ENCODE measurements at places on chromosomes 7 and 10.

DNA sequence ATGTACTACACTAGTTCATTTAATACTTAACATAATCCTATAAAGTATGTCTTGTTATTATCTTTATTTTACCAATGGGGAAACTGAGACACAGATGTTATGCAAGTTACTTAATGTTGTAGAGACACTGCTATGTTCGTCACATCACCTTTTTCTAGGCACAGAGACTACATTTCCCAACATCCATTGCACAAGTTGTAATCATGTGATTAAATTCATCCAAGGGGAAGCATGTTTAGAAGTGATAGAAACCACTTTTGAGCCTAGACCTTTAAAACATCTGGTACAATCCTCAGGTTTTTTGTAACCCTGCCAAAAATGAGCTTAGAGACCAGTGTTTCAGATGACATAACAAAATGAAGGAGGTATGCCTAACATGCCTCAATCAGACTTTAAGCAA is 386.8 kb upstream of the HPS1 start:
- DNase-seq = no peak

DNA sequence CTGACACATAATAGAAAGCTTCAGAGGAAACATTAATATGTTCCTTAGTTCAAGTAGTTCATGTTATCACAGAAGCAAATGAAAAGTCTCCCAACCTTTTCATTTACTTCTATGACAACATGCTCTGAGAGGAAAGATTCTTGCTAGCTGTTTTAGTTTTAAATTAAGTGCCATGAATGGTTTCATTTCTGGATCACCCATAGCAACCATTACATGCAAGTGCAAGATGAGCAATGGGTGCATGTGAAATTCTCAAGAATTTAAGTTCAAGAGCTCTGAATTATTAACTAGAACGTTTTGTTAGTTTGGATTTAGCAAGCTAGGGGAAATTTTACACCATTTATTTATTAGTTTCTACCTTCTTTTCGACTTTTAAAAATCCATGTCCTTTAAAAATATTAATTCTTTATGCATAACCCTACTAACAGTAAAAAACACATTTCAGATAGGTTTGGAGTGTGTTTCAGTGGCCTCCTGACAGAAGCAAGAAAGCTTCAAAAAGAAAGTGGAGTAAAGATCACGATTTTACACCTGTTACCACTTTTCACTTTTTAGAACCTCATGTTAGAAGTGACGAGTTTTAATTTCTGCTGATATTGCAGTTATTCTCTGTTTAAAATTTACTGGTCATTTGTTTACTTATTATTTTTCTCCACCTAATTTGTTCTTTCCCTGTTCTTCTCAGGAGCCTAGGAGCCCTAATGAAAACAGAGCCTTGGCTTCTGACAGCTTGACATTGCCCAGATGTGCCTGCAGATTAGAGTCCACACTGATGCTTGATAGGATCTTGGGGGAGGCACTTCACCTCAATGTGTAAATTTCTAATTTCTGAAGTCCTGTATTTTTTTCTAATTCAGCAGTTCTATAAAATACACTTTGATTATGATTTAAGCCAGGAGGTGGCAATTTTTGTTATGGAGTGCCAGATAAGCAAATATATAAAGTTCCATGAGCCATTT is 995.3 kb upstream of the PHF14 start:
- no peak for DNase-seq

GRCh38 chr10:76055963-76056362 is 624.5 kb downstream of the LRMDA start:
- no peak for DNase-seq

DNA sequence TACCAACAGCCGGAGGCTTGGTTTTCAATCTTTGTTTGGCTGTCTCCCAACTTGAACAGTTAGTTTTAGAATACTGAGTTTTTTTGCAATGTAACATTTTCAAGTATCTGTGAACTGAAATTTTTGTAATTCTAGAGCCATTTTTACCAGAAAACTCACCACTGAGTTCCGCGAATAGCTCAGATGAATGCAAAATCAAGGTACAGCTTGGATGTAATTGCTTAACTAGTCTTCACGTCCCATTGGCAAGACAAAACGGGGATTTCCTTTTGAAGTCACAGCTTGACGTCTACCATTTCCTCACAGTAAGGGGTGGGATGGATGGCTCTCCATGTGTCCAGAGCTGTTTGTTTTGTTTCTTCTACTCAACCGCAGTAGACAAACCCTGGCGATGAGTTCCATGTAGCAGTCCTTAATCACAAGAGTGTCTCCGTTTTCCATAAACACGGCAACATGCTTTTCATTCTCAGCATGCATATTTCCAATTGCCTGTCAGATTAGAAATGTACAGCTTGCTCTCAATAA is 55.8 kb upstream of the FGFR2 start:
- no peak for DNase-seq

DNA sequence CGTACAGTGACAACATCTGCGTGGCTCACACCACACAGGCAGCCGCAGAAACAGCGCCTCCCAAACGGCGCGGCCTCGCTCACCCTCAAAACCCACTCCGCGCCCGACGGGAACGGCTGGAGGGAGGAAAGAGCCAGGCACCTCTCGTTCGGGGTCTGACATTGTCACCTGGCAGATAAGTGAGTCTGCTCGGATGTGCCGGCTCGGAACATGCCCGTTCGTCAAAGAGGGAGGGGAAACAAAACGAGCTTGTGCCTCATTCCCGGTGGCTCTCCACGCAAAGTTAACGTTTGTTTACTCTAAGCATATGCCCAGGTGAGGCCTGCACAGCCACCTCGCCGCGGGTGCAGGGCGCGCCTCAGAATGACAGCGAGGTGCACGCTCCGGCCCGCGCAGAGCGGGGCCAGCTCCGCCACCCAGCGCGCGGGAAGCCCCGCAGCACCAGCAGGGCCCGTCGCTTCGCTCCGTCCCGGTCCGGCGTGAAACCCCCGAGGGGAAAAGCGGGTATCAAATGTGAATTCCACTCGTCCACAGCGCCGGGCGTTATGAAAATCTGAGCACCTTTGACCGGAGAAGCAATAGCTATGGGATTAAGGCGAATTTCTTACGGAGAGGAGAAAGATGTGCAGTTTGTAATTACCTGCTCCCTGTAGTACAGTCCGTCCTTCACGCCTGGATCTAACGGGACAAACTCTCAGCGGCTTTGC is 13.1 kb downstream of the CNPY1 start:
- no peak for DNase-seq

- no peak for DNase-seq
Measured at GRCh38 chr10:28811639-28812349, 134.5 kb downstream of the BAMBI start.

DNA sequence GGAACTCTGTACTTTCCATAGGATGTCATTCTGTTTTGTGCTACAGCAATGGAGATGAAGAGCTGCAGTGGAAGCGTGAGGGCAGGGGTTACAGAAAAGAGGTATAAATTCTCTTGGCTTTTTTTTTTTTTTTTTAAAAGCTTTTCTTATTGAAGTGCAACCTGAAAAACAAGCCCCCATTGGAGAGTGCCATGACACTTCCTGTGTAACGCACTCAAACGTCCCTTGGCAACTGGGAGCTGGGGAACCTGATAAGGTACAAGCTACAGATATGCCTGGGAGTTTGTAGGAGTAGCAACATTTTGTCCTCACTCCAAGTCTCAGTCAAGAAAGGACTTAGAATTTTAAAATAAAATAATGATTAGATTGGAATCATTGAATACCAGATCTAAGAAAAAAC is 512.1 kb downstream of the RPS24 start:
- DNase-seq = no peak

GRCh38 chr7:47485640-47486435 is 96.1 kb downstream of the TNS3 start:
- DNase-seq = no peak

- DNase-seq = no peak
Measured at GRCh38 chr7:55526770-55527169, 45.5 kb downstream of the VOPP1 start.

- no peak for DNase-seq
Measured at GRCh38 chr7:111059833-111060232, 31.1 kb upstream of the LRRN3 start.

GRCh38 chr10:100978901-100979195 is 8.4 kb downstream of the MRPL43 start:
- no peak for DNase-seq

DNA sequence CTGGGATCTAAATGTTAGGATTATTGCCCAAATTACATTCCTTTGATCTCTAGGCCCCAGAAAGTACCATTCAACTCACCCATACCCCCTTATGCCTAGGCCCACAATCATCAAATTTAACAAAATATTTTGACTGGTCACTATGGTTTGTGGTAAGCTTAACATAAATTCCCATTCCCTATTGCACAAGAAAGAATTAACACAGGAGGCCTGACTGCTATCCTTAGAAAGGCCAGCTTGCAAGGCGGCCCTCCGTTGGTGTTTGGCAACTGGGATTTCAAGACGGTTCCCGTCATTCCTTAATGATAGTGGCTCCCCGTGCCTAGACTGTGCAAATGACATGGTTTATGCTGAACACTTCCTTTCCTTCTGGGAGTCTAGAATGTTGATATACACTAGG is 29.6 kb downstream of the ARHGAP21 start:
- DNase-seq = no peak

DNA sequence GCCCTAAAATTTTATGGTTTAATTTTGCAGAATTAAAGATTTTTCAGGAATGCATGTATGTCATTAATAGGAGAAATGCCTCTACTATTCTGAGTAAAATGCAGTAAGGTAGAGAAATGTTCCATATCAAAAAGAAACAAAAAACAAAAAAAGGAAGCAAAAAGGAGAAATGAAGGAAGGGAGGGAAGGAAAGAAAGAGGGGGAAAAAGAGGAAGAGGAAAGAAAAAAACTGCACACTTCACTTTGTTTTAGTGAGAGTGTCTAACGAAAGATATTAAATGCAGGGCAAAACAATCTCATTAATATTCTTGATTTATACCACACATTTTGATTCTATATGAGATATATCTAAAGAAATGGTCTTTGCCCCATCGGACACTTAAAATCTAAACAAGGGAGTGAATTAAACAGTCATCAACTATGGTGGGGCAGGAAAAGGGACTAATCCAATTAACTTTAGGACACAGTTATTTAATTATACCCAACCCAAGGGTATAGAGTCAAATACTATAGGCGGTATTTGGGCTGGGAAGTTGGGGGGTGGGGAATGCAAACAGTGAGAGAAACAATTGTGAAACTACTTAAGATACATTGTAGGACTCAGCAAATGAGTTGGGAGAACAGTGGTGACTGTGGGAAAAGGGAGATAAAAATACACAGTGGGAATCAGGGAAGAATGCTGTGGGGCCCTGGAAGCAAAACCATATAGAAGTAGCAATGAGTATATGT is 27.0 kb downstream of the IMMP2L start:
- DNase-seq = no peak

DNA sequence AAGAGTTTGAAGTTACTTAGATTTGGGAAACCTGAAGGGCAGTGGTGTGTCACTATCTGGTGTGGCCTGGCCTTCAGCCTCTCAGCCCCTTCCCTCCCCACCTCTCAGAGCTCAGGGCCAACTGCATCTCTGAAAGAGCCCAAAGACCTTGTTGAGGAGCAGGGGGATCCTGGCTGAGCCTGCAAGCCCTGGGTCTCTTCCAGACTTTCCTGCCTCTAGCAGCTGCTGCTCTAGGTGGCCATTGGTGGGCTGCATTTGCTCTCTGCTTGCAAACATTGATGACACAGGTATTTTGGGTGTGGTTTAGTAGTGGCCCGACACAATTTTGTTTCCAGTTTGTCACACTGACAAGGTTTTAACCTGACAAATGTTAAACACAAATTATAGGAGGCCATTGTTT is 3.1 kb upstream of the UPP1 start:
- DNase-seq = no peak

DNA sequence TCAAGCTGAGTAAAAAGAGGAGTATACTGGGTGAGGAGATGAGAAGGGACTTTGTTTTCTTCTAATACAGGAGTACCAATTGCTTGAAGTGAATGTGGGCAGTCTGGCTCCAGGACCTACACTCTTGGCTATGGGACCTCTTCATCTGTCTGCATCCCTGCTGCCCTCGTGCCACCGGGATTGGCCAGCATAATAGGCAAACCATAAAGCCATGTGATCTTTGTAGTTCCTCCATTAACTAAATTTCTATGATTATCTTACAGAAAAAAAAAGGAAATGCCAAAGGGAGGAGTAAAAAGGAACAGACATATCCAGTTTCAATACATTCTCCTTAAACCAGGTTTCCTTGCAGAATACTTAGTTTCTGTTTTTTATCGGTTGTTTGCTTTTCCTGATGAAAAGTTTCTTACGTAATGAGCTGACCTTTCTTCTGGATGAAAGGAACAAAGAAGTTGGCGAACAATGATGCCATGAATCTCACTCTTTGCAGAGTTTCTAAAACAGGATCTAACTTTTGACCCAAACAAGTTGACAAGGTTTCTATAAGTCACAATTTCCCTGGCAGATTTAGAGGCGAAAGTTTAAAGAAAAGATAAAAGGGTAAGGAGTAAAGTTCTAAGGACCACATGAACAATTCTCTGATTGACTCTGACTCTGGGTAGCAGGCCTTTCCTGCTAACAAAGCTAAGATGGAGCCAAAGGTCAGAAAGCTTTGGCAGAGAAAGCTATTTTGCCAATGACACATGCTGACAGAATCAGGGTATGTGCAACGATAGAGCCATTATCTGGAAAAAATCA is 54.1 kb downstream of the LAMB1 start:
- no peak for DNase-seq

DNA sequence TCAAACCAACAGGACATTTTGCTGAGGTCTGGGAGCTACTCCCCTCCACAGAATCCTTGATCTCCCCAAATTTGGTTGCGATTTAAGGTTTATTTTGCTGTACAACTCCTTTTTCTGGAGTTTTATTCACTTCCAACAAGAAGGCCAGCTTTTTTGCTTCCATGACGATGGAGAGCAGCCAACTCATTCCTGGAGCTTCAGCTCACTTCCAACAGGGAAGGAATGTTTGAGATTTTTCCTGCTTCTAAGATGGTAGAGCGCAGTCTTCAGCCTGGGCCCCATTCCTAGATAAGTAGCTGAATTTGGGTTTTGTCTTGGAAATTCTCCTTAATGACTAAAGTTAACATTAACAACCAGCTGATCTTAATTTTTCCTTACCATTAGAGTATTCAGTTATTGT is 30.9 kb upstream of the CREB3L2 start:
- no peak for DNase-seq

- no peak for DNase-seq
Measured at GRCh38 chr10:6689036-6689435, 109.0 kb upstream of the PRKCQ start.

Data from activated gamma-delta T cell treated with anti-CD3 and anti-CD28 coated beads, Interleukin-2, amount 50 U/mL, for 16 hours (primary cell).